ENCODE measurements at places on chromosomes 2 and 18.

DNA sequence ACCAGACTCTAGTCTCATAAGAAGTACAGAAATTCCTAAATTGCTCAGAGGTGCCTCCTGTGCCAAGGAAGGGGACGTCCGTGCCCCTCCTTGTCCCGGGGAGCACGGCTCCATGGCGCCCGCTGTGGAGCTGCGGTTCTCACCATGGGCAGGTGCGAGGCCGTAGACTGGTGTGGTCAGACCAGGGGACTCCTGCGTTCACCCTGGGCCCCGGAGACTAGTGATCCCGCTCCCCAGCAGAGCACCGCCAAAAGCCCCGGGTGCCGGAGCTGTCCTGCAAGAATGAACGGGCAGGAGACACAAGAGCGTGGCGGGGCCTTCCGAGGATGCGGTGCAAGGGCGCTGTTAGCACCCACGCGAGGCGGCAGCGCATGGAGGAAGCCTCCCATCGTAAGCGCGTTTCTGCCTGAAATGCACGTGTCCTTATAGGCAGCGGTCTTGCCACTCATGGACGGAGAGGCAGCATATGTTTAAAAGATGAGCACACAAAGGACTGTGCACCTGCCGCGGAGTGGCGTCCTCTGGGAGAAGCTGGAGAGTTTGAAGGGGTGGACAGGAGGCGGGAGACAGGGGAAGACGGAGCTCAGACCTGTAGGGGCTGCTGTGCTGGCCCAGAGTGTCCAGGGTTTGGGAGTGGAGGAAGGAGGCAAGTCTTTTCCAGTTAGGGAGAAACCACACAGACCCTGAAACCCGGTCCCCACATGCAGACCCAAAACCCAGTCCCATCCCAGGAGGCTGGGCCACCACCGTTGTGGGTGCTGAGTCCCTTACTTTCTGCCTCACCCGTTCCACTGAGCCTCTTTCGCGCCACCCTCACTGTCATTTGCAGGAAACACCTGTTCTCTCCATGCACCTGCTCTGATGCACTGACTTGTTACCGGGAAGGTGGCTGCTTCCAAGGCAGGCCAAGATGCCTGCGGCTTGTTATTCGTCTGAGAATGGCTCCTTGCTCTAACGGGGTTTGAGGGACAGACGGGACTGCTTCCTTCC, 7.5 kb upstream of the KCNG2 start:
- no peak for DNase-seq

DNA sequence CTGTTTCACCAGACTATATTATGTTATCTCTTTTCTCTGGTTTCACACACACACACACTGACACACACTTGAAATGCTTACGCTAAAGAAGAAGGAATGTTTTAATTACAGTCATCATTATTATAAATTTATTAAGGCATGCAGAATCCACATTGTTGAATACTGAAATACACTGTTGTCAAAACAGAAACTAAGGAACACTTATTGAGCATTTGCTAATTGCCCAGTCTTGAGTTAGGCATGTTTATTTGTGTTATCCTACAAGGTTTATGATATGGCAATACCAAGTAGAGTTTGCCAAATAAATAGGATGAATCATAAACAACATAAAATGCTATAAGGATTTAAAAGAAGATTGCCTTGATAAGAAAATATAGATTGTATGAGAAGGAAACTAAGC, 917.0 kb upstream of the PIK3C3 start:
- no peak for DNase-seq

- no peak for DNase-seq
Measured at GRCh38 chr2:24452502-24452885, 38.6 kb upstream of the NCOA1 start.

DNA sequence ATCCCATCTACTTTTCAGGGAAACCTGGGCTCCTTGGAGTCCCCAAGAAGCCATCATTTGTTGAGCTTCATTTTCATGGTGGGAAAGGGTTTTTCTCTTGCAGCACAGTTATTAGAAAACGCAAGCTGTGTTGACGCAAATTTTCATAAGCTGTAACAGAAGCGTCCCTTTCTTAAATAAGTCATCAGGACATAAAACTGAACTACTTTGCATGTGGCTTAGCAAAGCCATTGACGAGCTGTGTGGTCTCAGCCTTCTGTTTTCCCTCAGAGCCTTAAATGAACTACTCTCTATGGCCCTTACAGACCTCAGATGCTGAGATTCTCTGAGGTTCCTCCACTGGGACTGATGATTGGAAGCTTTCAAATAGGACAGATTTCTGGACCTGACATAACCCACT, 85.1 kb downstream of the ARL4C start:
- DNase-seq, result no peak

DNA sequence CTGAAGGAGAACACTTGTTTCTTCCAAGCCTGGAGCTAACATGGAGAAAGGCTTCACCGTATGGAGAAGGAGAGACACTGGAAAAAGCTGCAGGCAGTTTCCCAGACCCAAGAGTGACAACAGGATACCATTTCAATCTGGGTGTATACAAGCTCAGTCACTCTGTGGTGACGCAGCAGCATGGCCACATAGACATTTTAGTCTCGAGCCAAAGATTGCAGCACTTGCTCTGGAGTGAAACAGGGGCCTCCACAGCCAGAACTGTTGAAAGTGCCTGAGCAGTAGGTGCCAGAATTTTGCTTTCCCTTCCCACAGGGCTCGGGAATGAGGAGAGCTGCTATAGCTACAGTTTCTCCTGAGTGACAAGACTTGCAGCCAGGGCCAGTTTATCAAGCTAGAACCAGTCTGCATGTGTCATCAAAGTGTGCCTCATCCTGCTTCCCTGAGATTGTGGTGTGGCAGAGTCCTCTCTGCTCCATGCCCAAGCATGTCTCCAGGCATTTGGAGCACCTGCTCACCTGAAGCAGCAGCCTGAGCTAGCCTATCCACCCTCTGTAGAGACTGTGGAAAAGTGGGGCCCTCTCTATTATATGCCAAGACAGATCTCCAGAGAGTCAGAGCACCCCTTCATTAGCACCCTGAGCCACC, 234.6 kb upstream of the CDH19 start:
- no peak for DNase-seq

DNA sequence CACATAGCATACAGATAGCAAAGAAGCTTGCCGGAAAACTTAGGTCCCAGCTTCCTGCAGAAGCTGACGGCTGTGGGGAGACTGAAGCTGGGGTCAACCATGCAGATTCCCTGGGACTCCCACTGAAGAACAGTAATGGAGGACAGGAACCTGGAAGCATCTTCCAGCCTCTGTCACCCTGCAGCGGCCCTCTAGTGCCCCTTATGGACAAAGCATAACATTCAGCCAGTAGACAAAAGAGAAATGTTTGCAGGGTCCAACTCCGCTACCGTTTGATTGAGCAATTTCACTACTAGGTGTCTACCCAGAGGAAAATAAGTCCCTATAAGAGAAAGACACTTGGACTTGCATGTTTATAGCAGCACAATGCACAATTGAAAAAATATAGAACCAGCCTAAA, 460.6 kb downstream of the CNTNAP5 start:
- no peak for DNase-seq

DNA sequence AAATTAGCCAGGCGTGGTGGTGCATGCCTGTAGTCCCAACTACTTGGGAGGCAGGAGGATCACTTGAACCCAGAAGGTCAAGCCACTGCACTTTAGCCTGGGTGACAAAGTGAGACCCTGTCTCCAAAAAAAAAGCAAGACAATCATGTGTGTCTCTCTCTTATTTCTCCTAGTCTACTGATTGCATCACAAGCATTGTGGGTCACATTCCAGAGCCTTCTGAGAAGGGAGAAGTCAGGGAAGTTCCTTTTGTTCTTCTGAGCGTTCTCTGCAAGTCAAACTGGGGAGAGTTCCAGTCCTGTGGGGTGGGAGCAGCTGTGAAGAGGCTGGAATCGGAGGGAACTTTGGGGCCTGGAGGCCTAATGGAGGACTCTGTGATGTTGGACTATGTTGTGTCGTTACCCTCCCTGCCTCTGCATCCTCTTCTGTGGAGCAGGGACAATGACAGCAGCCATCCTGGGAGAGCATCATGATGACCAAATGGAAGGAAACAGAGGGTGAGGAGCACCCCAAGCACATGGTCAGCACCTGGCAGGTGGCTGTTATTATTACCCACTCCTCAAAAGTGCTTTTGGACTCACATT, 115.4 kb downstream of the MRO start:
- no peak for DNase-seq

DNA sequence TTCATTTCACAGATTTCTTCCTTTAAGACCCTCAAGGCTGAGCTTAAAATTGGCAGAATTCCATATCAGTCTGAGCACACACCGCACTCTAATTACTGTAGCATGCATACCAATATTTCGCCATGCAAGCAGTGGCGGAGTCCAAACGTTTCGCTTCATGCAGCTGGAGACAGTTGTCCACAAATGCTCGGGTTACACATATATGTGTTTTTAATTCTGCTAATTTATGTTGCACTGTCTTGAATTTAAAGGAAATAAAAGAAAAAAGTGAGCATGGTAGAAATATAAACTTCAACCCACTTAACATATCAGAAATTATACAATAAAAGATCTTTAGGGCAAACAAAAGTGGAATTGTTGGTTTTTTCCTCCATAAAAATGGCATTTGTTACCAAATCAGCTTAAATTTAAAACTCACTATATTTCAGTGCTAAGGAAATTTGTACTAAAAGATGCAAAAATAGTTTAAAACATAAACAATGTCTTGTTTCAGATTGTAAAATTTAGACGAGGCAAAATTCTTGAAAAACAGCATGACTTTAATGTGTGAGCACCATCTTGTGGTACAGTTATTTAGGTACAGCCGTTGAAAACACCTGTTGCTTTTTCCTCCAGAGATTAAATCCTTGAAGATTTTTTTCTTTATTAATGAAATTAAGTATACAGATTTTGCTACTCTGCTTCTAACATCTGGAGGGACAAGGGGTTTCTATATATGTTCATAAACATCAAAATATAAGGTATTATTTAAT, 24.1 kb upstream of the KANSL1L start:
- DNase-seq, result no peak

DNA sequence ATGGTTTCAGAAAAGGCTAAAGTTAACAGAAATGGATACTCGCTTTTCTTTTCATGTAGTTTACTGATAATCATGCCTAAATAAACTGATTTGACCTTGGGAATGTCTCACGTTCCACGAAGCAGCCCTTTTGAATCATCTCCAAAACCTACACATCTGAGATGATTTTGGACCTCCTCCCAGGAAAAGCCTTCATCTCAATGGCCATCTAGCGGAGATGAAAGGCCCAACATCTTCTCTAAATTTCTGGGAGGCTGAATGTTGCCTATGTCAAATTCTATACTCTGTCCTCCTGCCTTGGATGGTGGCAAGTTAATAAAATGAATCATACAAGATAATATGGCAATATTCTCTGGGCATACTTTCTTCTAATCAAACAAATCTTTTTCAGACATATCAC, 448.5 kb downstream of the ZEB2 start:
- DNase-seq, result no peak

- DNase-seq, result no peak
Measured at GRCh38 chr2:56741601-56742102, 557.9 kb downstream of the CCDC85A start.

GRCh38 chr2:36002941-36003340, 352.6 kb upstream of the CRIM1 start:
- no peak for DNase-seq

DNA sequence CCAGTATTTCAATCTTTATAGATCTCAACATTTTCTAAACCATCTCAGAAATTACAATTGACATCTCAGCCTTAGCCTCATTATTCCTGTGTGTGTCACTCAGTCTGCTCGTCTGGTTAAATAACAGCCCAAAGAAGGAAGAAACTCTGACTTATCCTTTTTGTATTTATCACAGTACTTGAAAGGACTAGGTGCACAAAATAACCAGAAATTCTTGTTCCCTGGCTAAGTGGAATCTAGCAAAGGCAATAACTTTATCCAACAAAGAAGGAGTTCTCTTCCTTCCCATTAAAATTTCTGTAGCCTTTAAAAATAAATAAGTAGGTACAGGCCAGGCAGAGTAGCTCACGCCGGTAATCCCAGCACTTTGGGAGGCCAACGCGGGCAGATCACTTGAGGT, 139.9 kb upstream of the PID1 start:
- DNase-seq, result no peak

DNA sequence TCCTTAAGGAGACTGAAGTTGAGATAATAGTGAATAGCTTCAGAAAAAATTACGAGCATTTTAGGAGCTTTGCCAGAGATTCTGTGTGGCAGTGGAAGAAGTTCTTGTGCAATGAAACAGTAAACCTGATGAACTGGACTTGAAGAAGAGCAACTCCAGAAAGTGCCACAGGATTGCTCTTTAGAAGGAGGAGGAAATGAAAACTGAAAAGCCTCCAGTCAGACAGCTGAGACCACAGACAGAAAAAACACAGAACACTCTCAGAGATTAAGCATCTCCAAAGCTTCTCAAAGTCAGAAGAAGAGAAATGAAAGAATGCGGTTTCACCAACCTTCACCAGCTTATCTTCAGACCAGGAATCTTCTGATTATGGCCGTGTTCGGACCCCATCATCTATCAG, 329.7 kb upstream of the CNTNAP5 start:
- no peak for DNase-seq

DNA sequence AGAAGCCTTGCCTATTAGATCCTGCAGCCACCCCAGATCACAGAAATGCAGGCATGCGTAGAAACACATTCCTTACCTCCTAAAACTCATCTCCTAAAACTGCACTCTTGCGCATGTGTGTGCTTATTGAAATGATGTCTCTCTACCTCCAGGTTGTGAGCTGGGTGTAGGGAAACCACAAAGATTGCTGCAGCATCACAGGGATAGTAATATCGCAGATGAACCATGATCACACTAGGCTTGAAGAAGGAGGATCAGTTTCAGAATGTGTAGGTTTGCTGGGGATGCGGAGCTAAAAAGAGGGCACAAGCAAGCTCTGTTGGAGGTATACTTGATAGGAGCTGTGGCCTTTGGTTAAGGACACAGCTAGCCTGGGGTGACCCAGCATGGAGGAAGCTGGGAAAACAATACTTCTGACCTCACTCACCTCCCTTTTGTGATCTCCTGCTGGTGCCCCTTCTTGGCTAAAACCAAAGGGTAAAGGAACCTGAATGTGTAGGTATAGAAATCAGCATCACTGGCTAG, 118.8 kb downstream of the SETBP1 start:
- DNase-seq, result no peak

DNA sequence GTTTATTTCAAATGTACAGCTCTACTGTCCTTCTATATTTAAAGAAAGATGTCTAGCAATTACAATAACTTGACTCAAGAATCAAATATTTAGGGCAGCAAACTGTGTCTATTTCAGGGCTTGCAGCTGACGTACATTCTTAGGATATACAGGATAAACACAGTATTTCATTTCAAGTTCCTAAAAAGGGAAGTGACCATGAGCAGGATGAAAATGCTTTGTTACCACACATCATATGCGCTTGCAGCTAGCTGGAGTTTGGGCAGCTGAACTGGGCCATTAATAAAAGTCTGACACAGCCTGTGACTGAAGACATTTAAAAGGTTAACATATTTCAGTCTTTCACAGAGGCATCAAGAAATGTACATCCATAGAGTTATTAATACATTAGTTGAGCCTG, 264.6 kb upstream of the TRIB2 start:
- no peak for DNase-seq

All from activated naive CD4-positive, alpha-beta T cell (primary cell).